LHCN-M2 (cell line): ENCODE measurements at places on chromosomes 11 and 22. TPM values are rescaled to one million over a fixed set of nuclear protein-coding genes. Genes with fewer than 3 reads are reported as not detected.

- DNase-seq, result no peak
Observed at GRCh38 chr11:85811624-85812023, 683 bp upstream of the SYTL2 start.

GRCh38 chr11:57668434-57668782 is 494 bp downstream of the ZDHHC5 start:
- no peak for DNase-seq

GRCh38 chr11:69801513-69802335 is 17.5 kb downstream of the FGF3 start:
- no peak for DNase-seq

DNA sequence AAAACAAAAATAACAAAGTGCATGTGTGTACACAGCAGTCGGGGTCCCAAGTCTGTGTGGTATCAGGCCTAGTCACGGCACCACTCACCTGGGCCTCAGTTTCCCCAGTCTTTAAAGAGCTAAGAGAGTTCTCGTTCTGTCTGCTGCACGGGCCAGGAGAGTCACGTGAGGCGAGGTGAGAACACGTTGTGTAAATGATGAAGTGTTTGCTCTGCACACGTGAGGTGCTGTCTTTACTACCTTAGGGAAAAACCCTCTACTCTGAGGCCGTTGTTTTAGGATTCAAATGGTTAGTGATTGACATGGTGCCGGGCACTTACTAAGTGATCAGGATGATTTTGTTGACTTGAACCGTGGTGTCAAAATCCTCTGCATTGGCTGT is 86.5 kb upstream of the PPARA start:
- no peak for DNase-seq

TESMIN gene
- not detected in 2 replicates for total RNA-seq

GAL3ST1 gene
- not detected in 2 replicates for total RNA-seq

MMP8 gene
- total RNA-seq, result not detected in 2 replicates

CEP126 gene
- total RNA-seq, result 1.6 and 2.0 TPM in 2 replicates

OR51B4 gene
- not detected in 2 replicates for total RNA-seq
